ENCODE measurements at places on chromosomes 4 and X.
A peak's percentile ranks its signal among the peaks of the same experiment; 100 is the strongest.

- DNase-seq, result no peak
These were observed 27.9 kb downstream of the CCDC149 start for GRCh38 chr4:24884902-24885301.

- DNase-seq, result no peak
These were observed 459.6 kb downstream of the AFF2 start for GRCh38 chrX:148960060-148960459.

DNA sequence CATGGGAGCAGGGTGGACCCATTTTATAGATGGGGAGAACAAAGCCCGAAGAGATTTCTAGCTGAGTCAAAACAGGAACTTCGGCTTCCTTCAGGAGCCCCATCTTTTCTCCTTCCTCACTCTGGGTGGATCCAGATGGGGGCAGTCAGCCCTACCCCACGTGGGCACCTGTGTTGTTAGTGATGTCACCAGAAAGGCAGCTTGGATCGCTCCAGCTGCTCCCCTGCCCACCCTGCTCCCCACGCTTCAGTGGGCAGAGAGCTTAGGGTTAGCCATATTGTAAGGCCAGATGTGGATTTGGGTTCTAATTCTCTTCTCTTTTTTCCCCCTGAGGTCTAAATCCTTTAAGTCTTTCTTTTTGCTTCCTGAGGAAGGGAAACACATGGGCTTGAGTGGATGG lies 132.3 kb upstream of the PJA1 start:
- DNase-seq, result no peak

DNA sequence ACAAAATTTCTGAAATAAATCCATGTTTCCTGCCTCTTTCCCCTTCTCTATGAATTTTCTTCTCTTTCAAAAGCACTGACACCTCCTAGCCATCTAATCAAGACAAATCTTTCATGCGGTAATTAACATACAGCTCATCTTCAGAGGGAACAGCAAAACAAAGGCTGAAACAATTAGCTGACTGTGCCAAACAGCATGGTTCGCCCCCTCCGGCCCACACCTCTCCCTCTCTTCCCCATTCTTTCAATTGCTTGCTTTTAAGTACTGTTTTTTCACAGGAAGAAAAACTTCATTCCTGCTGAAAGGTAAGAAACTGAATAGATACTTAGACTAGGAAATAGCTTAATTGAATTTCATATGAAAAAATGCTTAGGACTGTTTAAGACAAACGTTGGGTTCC lies 291.1 kb upstream of the NOCT start:
- no peak for DNase-seq

GRCh38 chrX:41779030-41779564 lies 55.1 kb downstream of the GPR82 start:
- no peak for DNase-seq

GRCh38 chrX:110310000-110310790 lies 7.7 kb downstream of the AMMECR1 start:
- no peak for DNase-seq

DNA sequence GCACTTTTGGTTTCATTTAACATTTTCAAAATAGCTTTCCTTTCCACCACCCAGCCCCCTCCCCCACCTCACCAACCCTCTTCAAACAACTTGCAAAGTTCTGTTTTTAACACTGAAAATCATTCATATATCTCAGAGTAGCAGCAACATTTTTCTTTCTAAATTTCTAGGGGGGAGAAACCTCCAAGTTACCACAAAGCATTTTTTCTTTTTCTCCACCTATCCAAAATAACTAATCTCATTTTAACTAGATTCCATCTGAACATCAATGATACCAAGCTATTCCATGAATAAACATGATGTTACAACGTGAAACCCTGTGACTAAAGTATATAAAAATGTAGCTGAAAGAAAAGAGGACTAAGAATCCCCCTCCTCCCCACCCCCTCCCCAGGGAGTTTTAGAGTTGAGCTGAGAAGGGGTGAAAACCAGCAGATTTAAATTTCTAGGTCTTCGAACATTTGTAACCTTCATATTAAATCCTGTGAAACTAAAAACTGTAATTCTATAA lies 5.2 kb downstream of the LDB2 start:
- DNase-seq, result no peak

- no peak for DNase-seq
These were observed 15.6 kb upstream of the MAMLD1 start for GRCh38 chrX:150347471-150347870.

DNA sequence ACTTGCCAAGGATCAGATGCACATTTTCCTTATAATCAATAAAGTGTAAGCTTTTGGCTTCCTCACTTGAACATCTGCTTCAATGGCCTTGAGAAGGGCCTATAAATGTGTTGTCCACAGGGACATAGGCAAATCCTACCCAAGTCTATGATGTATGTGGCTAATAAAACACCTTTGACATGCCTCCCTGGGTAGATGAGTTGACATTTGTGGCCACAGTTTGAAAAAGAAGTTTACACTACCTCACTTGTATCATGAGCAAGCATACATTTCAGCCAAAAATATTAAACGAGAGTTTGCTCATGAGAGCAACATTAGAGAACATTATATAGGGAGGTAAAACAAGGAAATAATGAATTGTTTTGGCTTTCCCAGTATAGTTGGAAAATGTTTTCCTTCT lies 1067.7 kb downstream of the C4orf33 start:
- no peak for DNase-seq

DNA sequence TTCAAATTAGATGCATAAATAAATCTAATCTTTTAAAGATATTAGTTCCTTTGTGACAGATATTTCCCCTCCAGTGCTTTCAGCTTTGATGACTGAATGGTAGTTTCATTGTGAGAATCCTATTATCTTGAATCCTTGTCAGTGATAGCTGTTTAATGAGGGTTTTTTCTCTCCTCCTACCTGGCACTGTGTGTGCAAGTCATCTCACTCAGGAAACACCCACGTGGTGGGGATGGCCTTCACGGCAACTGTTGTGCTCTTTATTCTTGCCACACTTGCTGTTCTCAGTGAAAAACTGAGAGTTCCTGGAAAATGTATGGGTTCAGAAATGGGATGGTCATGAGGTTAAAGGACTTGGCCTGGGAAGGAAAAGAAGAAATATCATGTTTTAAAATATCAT lies 129.9 kb downstream of the SPRY1 start:
- no peak for DNase-seq

- no peak for DNase-seq
These were observed 2384.1 kb downstream of the PCDH7 start for GRCh38 chr4:33104273-33104672.

DNA sequence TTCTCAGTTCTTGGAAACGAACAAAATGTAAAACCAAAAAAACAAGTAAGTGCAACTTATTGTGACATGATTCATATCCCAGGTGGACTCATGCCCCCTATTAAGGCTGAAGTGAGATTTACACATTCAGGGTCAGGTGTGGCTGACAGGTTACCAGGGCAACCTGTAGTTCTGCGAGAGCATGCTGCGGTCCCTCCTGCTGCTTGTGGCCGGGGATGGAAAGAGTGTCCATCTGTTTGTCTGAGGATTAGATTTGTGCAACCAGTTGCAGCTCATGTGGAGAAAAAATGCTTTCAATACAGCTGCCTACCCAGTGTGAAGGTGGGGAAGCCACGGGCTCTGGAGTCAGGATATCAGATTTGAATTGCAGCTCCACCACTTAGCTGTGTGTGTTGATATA lies 78.8 kb downstream of the FAM184B start:
- DNase-seq, result peak; percentile 48

- no peak for DNase-seq
These were observed 2.6 kb upstream of the APBB2 start for GRCh38 chr4:41217020-41217333.

DNA sequence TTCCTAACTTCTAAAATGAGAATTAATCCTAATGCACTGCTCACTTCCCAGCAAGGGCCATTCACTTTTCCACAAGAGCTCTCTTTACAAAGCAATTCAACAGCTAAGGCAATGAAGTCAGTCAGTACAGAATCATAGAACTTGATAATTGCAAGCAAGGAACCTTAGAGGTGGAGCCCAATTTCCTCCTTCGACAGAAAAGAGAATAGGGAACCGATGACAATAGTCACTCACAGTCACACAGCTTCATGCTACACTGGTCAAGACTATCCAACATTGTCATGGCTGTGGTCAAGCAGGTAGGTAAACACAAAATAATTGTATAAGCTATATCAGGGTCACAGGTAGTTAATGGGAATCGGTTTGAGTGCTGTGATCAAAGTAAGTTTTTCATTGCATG lies 90.0 kb downstream of the ELOVL6 start:
- no peak for DNase-seq

DNA sequence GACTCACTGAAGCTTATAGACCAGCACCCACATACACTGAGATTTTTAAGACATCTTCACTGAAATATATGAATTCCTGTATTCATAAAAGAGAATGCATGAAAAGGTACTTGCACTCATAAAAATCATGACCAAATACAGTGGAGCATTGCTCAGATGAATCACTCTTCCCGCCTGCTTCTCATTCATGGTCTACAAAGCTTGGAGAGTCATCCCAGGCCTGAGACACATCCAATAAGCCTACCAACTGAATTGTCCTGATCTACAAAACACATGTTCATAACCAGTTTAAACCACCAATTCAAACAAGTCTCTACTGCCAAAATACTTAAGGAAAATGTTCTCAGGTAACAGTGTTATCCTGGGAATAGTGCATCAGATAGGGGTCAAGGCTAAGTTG lies 38.1 kb downstream of the PROM1 start:
- DNase-seq, result no peak

DNA sequence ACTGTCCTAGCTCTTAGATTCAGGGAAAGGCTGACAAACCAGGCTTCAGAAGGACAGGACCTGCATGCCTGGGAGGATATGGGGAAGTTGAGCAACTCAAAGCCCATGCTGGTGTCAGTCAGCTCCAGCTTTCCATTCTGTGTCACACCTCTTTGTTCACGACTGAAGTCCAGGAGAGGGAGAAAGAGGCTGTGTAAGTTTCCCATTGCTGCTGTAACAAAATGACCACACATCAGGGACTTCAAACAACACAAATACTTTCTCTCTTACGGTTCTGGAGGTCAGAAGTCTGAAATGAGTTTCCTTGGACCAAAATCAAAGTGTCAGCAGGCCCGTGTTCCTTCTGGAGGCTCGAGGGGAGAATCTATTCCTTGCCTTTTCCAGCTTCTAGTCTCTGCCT lies 50.6 kb upstream of the STX18 start:
- DNase-seq, result no peak

GRCh38 chr4:56468097-56468422 lies 643 bp downstream of the SRP72 start:
- DNase-seq, result peak; percentile 46

DNA sequence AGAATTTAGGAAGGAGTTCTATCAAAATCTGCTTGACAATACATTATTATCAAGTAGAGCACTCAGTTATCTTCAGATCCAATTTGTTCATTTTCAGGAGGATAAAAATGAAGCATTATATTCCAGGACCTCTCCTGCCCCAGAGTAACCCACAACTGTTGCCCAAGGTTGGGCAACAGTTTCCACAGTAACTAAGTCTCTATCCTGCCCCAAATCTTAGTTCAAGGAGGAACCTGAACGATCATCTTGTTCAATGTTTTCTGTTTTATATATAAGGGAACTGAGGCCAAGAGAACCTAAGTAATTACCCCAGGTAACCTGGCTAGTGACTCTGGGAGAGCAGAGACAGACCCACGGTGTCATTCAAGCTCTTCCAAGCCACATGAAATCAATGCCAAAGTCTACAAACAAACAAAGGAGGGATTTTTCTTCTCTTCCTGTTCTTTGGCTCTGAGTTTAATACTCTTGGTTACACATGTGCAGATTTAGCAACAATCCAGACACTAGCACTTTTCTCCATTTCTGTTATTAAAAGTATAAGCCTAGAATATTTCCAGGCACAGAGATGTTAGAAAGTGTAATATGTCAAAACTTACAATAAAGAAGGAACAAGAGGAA lies 105.6 kb downstream of the C4orf51 start:
- DNase-seq, result no peak

DNA sequence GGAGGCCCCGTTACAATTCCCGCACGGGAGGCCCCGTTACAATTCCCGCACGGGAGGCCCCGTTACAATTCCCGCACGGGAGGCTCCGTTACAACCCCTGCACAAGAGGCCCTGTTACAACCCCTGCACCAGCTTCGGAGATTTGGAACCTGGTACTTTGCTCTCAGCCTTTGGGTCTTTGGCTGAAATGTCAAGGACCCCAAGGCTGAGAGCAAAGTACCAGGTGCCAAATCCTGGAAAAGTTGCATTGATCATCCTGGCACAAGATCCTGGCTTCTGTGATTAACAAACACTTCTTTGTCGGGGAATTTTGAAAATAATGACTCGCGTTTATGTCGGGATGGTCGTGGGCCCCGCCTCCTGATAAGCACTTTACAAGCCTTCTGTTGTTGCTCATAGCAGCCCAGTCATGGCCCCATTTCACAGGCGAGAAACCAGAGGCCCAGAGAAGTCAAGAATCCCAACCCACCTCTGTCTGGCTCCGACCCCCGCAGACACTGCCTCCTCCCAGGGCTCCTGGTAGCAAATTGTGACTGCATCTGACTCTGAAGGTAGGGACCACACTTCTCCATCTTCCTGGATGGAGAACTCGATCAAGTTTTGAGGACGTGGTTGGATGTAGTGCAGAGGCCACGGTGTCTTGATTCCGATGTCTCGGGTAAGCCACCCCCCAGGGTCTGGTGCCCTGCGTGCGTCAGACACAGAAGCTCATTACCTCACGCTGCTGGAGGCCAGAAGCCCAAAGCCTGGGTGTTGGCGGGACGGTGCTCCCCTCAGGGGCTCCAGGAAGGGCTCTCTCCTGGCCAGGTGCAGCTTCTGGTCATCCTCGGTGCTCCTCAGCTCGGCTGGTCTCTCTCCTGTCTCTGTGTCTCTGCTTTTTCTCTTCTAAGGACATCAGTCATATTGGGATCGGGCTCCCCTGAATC lies 60.3 kb downstream of the ADRA2C start:
- DNase-seq, result no peak

DNA sequence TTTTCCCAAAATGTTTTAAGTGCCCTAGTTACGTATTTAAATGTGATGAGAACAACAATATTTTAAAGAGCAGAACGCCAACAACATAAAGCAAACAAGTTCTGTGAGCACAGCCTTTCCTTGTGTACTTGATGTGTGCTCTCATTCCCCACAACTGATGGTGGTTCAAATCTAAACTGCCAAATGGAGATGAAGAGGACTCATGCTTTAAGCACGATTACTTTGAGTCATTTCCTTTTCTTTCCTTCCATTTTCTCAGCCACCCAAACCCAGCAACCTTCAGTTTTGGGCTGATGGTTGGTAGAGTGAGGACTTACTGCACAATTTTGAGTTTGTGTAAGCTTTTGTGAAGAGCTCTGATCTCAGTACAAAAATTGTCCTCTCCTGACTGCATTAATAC lies 1.7 kb downstream of the NSD2 start:
- DNase-seq, result no peak
